ENCODE measurements at places on chromosomes 3 and 15.

DNA sequence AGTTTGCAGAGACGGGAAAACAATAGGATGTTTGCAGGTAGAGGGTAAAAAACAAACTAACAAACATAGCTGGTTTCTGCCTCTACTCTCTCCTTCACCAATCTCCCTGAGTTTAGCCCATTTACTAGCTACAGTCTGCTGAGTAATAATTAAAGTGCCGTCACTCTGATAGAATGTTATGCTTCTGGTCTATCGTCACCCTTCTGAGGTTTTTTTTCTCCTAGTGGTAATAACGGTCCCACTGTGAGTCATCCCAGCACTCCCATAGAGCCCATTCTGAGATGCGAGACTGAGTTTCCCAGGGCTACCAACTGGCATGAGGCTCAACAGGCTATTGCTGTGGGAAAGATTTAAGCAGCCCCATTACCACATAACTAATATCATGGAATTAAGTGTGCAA, 56.4 kb downstream of the PLAAT1 start:
- peak; percentile 63 for DNase-seq

GRCh38 chr3:160265088-160265487, 39.9 kb downstream of the C3orf80 start:
- no peak for DNase-seq

- DNase-seq = no peak
Observed at GRCh38 chr3:66419036-66419435, 81.8 kb downstream of the LRIG1 start.

DNA sequence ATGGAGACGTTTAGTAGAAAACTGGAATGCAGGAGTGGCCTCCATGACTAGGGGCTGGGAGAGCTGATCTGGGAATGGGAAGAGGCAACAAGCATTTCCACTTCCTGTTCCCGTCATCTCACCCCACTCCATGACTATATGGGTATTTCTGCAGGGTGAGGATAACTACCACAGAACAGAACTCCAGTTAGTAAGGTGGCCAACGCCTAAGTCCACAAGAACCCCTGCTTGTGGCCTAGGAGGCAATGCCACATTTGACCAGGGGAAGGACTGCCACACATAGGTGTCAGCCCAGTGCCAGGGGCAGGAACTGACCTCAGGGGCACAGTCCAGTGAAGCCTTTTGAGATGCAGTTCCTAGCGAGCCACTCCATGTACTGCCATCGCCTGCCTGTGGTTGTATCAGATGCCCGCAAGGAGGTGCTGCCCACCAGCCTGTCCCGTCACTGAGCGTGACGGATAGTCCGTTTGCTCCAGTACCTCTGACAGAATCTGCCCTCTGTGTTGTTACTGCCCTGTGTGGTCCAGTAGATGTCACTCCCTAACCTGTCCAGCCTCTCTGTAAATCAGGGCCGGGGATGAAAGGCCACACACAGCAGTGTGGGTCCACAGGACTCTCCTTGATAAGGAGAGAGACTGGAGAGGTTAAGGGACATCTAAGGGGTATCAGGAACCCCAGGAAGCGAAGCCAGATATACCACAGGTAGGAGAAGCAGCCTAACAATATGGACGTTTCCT, 3.5 kb upstream of the MTFMT start:
- peak; percentile 58 for DNase-seq

DNA sequence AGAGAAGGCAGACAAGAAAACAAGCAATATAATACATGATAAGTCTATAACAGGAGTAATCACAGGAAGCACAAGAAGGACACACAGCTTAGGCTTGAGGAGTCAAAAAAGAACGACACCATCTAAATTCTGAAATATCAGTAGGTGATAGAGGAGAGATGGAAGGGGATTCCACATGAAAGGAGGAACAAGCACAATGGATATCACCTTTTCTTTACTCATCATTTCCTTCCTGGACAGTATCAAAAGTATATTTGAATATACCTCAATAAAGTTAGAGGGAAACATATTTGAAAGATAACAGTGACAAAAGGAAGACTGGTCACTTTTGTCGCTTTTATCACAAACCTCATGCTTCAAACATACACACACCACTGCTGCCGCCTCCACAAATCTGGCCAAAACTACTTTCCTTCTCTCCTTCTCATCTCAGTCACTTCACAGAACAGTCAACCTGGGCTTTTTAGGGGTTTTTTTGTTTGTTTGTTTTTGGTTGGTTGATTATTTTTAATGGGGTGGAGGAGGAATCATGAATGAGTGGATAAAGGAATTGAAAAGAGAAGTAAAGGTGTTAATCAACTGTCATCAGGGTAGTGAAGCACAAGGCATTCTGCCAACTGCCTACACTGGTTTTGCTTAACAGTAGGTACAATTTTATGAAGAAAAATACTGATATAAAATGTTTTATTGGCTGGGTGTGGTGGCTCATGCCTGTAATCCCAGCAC, 18.5 kb downstream of the DENND4A start:
- peak; percentile 33 for DNase-seq

GRCh38 chr3:167469381-167469780, 4.5 kb downstream of the SERPINI2 start:
- DNase-seq = no peak

DNA sequence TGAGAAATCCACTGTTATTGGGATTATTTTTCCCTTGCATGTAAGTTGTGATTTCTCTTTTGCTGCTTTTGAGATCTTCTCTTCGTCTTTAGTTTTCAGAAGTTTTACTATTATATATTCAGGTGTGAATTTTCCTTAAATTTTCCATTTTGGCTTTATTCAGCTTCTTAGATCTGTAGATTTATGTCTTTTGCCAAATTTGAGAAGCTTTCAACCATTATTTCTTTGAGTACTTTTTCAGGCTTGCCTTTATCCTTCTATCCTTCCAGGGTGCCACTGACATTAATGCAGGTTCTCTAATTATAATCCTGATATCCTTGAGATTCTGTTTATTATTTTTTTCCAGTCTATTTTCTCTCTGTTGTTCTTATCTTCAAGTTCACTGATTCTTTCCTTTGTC, 38.1 kb upstream of the XIRP1 start:
- DNase-seq = no peak

- DNase-seq = no peak
Observed at GRCh38 chr15:46413799-46414198, 779.0 kb downstream of the SQOR start.

DNA sequence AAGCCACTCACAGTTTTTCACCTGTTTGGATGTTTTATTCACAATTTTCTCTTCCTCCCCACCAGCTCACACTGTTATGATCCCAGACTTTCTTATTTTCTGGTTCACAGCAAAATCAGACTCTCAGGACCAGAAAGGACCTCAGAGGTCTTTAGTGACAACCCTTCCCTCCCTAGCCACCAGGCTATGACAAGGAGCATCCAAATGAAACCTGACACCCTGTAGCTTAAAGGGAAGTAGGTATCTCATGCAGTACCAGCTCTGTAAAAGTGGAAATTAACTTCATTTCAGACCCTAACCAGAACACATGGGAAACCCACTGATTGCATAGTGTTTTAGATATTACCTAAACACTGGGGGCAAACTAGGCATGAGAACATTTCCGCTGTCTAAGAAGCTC, 45.3 kb downstream of the ATP13A5 start:
- DNase-seq = no peak

GRCh38 chr3:62859203-62859791, 15.9 kb downstream of the CADPS start:
- DNase-seq = no peak

DNA sequence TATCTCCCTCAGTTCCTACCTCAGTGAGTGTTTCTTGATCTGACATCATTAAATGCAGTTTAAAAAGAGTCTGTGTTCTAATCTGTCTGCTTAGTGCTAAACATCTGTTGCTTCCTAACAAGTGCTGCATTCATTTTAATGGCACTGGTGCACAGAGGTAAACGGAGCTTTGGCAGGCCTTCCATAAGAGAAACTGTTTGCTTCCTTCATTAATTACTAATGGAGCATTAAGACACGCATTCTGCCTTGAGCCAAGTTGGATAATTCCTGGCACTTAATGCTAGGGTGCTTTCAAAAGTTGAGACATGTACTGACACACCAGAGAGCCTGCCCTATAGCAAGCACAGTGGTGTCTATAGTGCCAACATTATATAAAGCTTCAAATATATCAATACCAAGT, 34.7 kb downstream of the SCG5 start:
- DNase-seq = no peak

Data from activated CD4-positive, alpha-beta T cell treated with anti-CD3 and anti-CD28 coated beads, Interleukin-2, Interleukin-6, amounts not matched to agents 100 ng/mL and 50 ng/mL, durations not matched to agents 16 hours and 8 hours (primary cell).